ENCODE measurements at places on chromosomes 6 and 20.

DNA sequence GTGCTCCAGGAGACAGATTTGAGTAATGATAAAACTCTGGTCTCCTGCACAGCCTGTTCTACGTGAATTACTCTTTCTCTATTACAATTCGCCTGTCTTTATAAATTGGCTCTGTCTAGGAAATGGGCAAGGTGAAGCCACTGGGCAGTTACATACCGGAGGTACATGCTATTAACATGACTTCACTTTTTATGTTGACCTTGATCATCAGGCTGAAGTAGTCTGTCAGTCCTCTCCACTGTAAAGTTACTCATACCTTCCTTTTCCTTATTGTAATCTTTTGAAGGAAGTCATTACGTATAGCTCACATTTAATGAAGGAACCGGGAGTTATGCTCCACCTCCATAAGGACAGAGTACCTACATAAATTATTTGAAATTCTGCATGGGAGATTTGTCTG is 19.9 kb upstream of the KHDC1 start:
- peak; percentile 84 for ATAC-seq

GRCh38 chr6:169495601-169496000 is 206.2 kb downstream of the WDR27 start:
- ATAC-seq: no peak

GRCh38 chr6:159067334-159067733 is 22.5 kb upstream of the TAGAP start:
- ATAC-seq: peak; percentile 55

- ATAC-seq: peak; percentile 92
These were observed 48.2 kb upstream of the LRRC1 start for GRCh38 chr6:53746442-53747103.

DNA sequence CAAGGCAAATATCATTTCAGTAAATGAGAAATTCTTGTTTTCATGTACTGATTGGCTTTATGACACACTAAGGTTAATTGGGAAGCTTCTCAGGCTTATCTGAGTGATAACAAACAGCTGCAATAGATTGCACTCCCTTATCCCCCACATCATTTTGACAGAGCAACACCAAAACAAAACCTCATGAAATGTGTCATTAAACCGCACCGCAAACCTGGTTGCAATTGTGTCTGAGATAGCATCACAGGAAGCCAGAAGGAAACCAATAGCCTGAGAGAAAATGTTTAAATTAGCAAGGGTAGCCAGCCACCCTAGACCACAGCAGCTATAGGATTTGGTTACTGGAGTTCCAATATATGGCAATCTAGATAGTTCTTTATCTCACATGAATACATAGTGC is 31.6 kb upstream of the LAMA4 start:
- ATAC-seq: no peak

DNA sequence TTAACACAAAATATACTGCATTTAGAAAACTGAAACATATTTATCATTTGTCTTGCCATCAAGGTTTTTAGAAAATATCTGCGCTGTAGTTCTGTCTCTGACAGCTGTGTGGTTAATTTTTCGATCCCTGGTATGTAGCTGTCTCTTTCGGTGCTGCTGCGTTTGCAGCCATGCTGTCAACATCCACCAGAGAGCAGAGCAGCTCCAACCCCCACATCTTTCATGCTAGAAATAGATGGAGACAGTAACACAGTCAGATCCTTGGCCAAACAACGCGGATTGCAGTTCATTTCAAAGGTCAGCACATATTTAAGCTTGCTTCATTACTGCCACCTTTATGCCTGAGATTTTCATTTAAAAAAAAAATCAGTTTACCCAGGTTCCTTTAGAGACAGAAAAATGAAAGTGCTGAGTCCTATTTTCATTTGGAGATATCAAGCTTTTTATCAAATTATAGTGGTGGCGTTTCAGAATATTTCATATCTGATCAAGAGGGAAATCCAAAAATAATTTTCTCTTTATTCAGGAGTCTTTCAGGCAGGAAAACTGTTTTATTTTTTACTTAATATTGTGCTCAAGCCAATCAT is 157.7 kb upstream of the MMS22L start:
- no peak for ATAC-seq

DNA sequence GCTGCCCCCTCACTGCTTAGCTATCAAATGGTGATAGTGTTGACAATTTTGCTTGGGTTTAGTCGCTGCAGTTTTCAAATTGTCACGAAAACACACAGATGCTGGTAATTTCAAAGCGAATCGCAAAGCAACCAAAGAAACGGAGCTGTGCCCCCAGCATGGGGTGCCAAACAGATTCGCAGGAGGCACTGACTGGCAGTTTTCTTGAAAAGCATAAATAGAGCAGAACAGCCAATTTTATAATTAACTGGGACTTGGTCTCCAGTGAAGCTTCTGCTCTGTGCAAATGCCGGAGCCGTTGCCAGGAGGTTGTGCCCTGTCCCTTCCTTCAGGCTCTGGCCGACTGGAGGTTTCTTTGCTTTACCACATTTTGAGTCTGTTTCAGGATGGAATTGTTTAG is 18.8 kb downstream of the ARHGAP40 start:
- no peak for ATAC-seq

- peak; percentile 76 for ATAC-seq
These were observed 60.3 kb upstream of the HFE start for GRCh38 chr6:26026833-26027490.

- no peak for ATAC-seq
These were observed 78.0 kb upstream of the ELOVL5 start for GRCh38 chr6:53426667-53427270.

GRCh38 chr6:45881705-45882467 is 133.8 kb downstream of the CLIC5 start:
- ATAC-seq: no peak

- ATAC-seq: no peak
These were observed 101.6 kb downstream of the DACT2 start for GRCh38 chr6:168217880-168218537.

DNA sequence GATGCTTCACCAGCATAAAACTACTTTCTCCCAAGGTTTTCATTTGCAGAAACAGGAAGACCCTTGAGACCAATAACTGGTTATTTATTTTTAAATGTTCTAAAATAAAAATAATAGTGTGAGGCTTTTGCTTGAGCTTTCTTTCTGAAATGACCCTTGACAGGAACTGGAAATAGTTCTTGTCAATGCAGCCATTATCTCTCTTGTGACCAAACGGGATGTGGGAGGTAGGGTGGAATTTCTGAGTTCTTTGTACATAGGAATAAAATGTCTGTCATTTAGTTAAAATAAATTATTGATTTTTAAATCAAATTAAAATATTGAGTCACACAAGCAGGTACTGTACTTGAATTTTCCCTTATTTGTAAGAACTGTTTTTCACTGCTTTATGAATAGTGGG is 110.2 kb upstream of the CCN2 start:
- ATAC-seq: no peak

DNA sequence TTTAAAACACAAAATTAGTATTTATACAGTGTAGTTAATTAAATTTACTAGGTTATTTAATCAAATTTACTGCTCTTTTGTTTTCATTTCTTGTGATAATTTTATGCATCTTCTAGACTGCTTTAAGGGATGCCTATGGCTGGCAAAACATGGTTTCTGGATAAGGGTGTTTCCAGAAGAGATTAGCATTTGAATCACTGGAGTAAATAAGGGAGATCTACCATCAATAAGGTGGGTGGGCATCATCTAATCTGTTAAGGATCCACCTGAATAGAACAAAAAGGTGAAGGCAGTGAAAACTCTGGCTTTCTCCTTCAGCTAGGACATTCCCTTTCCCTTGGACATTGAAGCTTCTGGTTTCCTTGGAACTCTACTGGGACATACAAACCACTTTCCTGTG is 146.2 kb upstream of the LAMA2 start:
- no peak for ATAC-seq

DNA sequence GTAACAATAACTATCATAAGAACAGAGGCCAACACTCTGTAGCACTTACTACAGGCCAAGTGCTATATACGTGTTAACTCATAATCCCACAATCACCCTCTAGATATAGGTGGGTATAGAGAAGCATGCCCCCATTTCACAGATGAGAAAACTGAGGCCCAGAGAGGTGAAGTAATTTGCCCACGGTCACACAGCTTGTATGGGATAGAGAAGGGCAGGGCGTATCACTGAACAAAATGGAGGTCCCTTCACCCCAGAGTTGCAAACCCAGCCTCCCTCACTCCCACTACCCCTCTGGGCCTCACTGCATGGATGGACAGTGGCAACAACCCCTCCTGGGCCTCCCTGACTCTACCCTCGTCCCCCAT is 31.8 kb upstream of the PTGIS start:
- no peak for ATAC-seq

- ATAC-seq: peak; percentile 2
These were observed 527 bp downstream of the TOMM34 start for GRCh38 chr20:44959638-44960102.

DNA sequence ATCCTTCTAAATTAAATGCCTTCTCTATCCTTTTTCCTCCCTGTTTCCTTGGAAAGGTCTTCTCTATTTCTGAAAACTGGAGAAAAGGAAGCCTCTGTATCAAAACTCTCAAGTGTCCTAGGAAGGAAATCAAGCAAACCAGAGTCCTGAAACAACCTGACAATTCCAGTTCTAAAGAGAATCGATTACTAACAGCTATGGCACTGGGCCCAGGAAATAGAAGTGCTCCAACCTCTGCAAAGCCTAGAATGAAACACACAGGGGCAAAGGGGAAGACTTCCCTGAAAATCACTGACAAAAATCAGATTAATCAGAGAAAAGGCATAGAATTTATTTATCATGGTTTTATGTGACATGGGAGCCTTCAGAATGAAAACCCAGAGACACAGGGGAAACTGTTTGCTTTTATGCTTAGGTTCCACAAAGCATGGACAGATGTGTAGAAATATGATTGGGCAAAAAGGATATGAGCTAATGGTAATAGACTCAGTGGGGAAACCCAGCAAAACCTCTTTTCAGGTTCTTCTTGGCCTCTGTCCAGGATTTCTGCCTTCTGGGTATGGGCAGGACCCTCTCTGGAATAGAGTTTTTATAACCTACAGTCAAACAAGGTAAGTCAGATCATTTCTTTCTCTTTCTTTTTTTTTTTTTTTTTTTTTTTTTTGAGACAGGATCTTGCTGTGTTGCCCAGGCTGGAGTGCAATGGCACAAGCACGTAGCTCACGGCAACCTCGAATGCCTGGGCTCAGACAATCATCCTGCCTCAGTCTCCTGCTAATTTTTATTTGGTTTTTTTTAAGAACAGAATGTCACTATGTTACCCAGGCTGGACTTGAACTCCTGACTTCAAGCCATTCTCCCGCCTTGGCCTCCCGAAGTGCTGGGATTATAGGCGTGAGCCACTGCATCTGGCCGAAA is 91.7 kb downstream of the CD24 start:
- ATAC-seq: peak; percentile 57

DNA sequence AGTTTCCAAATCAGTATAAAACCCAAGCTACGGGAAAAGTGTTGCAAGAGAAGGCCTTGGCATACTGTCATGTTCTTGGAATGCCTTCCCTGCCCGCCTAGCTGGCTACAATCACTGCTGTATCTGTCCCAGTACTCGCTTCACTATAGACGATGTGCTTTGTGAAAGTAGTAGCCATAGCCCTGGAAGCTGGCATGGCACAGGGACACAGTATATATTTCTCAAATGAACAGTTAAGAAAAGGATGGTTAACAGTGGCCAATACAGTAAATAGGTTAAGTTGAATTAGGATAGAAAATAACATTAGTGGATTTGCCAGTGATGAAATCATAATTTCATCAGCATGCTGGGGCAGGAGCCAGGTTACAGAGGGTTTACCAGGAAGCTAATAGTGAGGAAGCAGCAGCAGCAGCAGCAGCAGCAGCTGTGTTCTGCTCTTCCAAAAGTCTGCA is 499.3 kb downstream of the CDKAL1 start:
- ATAC-seq: peak; percentile 84

GRCh38 chr6:117676577-117677218 is 1.4 kb downstream of the NUS1 start:
- no peak for ATAC-seq

GRCh38 chr6:166435574-166435973 is 52.8 kb upstream of the MPC1 start:
- ATAC-seq: peak; percentile 67

GRCh38 chr6:7389162-7389450 is 436 bp downstream of the CAGE1 start:
- ATAC-seq: peak; percentile 79

DNA sequence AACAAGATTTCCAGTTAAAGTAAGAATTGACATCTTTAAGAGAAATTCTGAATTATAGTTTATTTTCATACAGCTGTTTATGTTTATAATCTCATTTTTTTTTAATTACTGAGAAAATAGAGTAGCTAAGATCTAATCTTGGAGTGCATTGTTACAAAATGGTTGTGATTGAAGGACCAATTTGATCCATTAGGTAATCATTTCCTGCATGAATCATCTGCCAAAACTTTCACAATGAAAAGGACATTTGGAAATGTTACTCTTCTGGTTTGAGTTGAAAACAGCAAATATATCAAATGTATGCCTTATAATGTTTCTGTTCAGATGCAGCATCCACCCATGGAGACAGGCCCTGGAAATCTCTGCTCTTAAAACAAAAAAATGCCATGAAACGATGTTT is 19.0 kb downstream of the TUBB2A start:
- ATAC-seq: no peak

GRCh38 chr6:69038841-69039240 is 403.8 kb downstream of the ADGRB3 start:
- ATAC-seq: no peak

GRCh38 chr6:4732691-4733315 is 43.4 kb upstream of the CDYL start:
- peak; percentile 90 for ATAC-seq
